Left colon (tissue), 2 donors: ENCODE measurements at places on chromosomes 2 and 18. TPM values are rescaled to one million over a fixed set of nuclear protein-coding genes. Genes with fewer than 3 reads are reported as not detected.

CREG2 gene
- 0.06 TPM for total RNA-seq

GKN2 gene
- not detected for total RNA-seq

GRCh38 chr2:178865146-178865936 is 58.1 kb upstream of the TTN start:
- DNase-seq = no peak

TPO gene
- 1.5 TPM for total RNA-seq

- DNase-seq = no peak
Observed at GRCh38 chr2:237995036-237995435, 28.2 kb downstream of the UBE2F start.

ZNF892 gene
- total RNA-seq = 1.9 TPM
